ENCODE measurements at places on chromosomes 13 and 19.

DNA sequence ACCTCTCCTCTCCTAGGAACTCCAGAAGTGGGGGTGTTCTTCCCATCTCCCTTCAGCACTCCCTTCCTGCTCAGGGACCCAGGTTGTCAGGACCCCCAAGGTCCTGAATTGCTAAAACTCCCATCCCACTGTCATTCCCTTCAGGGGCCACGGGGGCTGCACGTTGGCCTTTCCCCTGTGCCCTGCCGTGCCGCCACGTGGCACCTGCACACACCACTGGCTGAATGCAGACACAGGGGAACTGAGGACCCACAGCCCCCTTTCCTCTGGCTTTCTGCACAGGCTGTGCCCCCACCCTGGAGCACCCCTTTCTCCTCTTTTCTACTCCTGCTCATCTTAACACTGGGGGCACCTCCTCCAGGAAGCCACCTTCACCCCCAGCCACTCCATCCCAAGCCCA is 9.0 kb downstream of the SHANK1 start:
- DNase-seq, result no peak

GRCh38 chr19:54208784-54209057 is 8.1 kb downstream of the RPS9 start:
- DNase-seq, result no peak

GRCh38 chr13:46179491-46179908 is 2.5 kb downstream of the LCP1 start:
- DNase-seq, result no peak

- no peak for DNase-seq
These were observed 2.0 kb downstream of the EXOC3L2 start for GRCh38 chr19:45243144-45243732.

GRCh38 chr13:48808683-48809082 is 155.0 kb downstream of the CYSLTR2 start:
- DNase-seq, result no peak

DNA sequence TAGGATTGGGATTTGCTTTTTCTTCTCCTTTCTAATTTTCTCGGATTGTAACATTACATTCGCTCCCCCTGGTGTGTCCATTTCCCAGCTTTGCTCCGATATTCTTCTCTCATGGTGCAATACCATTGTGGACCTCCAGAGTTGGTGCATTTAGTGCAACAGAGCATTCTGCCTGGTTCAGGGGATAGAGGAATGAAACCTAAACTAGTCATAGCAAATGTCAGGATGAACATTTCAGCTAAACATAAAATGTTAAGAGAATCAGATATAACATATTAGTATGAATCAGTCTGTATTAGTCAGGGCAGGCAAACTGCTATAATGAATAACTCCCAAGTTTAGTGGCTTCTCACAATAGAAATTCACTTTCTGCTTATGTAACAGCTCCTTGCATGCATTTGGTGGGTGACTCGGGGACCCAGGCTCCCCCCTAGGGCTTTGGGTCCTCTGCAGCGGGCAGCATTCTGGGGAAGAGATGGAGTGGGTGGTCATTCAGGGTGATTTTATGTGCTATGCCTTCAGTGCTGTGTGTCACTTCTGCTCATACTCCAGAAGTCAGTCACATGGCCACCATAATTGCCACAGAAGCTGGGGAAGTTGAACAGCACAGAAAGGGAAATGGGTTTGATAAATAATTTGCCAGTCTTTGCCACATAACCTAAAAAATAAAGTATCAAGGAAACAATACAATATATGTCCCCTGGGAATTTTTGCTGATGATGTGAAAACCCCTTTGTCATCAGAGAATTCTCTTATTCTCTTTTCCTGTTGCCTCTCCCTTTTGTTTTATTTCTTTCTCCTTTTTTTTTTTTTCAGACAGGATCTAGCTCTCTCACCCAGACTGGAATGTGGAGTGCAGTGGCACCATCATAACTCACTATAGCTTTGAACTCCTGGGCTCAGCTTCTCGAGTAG is 111.0 kb downstream of the HSPH1 start:
- no peak for DNase-seq

GRCh38 chr19:10826846-10827245 is 9.2 kb downstream of the TMED1 start:
- DNase-seq, result no peak

DNA sequence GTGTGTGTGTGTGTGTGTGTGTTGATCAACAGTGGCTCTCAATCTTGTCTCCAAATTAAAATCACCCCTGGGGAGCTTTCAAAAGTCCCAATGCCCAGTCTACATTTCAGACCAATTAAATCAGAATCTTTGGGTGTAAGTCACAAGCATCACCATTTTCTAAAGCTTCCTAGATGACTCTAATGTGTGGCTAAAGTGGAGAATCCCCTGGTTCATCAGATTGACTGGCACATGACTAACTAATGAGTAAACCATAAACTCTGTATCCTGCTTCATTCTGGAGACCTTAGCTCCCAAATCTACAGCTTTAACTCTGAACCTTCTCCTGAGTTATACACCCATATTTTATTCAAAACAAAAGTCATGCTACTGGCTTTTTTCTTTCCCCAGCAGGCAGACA is 131.3 kb downstream of the SUCLA2 start:
- no peak for DNase-seq

Measured in fibroblast of the conjunctiva (primary cell).